ENCODE measurements at places on chromosomes 5 and 9.
A peak's percentile ranks its signal among the peaks of the same experiment; 100 is the strongest.

- peak; percentile 81 for DNase-seq
Measured at GRCh38 chr9:131178382-131178781, 53.0 kb downstream of the NUP214 start.

GRCh38 chr9:126860757-126861466 is 473 bp downstream of the ZBTB34 start:
- DNase-seq, result no peak

DNA sequence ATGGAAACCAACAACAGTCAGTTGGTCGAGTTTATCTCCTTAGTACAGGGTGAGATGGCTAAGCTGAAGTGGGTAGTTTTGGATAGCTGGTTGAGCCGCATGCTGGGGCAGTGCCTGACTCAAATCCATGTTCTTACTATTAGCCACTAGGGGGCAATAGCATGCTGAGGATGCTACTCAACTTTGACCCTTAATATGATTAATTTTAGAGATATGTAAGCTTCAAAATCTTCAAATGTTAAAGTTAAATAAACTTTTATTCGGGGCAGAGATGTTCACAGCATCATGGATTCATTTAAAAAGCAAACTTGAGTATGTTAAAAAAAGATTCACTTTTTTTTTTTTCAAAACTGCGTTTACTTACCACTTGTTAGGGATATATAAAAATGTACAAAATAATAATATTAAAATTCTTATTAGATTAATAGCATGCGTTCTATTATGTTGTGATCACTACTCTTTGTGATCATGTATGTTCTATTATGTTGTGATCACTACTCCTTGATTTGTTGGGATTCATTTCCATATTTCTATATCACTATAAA is 57.0 kb downstream of the C9orf153 start:
- DNase-seq, result peak; percentile 10

DNA sequence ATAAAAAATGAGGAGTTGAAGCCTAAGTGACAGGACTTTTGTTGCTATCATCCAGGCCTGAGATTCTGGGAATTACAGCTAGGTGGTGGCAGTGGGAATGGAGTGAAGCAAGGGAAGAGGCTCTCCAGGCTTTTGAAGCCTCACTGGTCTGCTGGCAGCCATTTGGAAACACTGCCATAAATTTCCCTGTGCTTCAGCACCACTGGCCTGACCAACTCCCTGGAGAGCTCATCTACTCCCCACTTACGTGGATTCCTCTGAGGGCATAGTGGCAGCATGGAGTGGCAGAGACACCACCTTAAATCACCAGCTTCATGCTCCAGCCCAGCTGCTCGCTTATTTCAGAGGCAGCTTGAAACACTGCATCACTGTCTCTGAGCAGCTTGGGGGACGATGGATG is 518.2 kb downstream of the TLR4 start:
- no peak for DNase-seq

- no peak for DNase-seq
Measured at GRCh38 chr5:151562019-151562707, 29.0 kb downstream of the FAT2 start.

- DNase-seq, result no peak
Measured at GRCh38 chr5:59099270-59099994, 516.6 kb downstream of the RAB3C start.

GRCh38 chr5:60811105-60811504 is 33.0 kb downstream of the ELOVL7 start:
- DNase-seq, result no peak

DNA sequence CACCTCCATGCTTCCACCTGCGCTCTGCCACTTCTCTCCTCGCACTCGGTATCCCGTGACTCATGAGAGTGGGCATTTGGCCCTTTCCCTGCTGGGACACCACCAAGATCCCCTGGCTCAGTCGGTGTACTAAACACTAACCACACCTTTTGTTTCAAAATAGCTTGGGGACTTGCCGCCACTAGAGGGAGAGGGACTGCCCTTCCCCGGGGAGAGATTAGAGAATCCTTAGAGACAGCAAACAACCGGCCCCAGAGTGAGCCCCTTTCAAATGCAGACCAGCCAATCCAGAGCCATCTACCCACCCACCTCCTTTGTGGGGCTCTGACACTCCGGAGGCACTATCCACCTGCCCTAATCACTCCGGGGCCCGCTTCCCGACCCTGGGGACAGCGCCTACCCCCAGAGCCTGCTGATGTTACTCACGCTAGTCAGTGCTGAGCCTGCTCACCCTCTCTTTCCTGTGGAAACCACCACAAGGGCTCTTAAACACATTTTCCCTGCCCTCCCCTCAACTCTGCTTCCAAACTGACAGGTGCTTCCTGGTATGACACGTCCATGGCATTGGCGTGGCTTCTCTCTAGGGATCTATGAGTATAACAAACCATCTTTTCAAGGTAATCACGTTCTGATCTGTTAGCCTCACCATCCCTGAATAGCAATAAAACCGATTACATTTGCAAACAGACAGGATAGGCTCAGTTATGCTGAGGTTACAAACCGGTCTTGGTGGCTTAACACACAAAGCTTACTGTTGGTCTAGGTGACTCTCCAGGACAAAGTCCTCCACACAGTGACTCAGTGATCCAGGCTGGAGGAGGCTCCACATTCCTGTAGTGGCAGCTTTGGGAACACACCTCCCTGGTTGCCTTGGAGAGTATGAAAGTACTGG is 180.1 kb upstream of the MVB12B start:
- no peak for DNase-seq

DNA sequence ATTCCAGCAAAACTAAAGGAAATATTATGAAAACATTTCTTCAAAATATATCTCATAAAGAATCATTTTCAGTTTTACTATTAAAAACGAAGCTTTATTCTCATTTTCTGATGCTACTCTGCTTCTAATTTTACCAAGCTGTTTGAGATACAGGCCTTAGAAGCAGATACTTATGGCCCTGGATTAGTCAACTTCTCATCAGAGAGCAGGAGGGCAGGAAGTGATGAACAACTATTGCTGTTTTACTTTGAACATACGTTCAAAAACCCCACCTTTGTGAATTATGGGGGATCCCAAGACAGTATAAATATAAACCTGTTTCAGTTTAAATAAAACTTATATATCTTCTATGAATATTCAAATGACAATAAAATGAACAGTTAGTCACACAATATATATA is 16.0 kb downstream of the MPDZ start:
- no peak for DNase-seq

DNA sequence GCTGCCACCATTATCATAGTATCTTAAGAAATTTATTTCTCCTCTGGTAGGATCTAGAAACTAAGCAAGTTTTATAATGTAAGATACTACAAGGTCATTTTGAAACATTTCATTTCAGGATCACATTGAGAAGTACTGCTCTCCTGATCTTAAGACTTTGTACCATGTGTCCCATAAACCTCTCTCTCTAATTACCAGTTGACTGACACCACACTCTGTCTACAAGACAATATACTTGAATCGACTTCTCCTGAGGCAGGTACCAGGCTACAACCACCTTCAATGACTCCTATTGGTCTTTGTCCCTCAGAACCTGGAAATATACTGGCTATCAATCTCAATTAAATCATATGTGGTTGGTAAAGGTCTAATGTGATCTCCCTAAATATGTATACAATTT is 597.0 kb downstream of the PTPRD start:
- no peak for DNase-seq

DNA sequence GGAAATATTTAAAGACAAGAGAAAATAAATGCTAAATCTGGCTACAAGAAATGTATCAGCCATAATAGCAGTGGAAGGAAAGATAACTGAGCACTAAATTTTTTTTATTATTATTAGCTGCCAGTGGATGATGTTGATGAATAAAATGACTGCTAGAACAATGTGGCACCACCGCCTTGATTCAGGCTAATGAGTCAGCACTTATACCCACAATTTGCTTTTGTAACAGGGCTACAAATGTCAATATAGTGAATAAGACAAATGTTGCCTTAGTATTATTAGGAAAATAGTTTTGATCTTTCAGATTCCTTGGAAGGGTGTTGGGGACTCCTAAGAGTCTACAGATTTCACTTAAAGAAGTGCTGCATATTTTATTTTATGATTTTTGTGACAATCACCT is 555.2 kb upstream of the GRAMD2B start:
- DNase-seq, result no peak

DNA sequence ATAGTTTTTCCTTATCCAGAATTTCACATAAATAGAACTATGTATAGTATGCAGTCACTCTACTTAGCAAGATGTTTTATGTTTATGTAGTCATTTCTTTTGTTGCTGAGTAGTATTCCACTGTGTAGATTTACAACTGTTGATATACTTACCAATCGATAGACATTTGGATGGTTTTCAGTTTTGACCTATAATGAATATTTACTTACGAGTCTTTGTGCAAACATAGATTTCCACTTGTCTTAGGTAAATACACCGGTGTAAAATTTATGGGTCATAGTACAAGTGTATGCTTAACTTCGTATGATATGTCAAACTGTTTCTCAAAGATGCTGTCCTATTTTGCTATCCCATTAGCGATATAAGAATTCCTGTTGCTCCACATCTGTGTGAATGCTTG is 19.7 kb upstream of the OR2K2 start:
- DNase-seq, result no peak

DNA sequence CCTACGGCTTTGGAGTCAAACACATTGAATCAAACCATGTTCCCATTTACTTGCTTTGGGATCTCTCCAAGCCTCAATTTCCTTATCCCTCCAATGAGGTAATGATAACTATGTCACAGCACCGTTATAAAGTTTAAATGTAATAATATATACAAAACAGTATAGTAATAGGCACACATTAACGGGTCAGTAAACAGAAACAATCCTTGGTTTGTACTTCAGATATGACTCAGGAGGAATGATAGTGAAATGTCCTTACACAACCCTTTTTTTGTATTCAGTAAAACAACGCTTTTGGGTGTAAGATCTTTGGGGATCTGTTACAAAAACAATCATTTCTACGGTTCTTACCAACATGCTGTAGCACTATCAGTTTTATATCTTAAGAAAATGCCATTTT is 178.5 kb upstream of the GNA14 start:
- no peak for DNase-seq

GRCh38 chr9:79213417-79214125 is 358.2 kb upstream of the TLE4 start:
- no peak for DNase-seq

- no peak for DNase-seq
Measured at GRCh38 chr5:160492565-160492964, 70.9 kb downstream of the PTTG1 start.

DNA sequence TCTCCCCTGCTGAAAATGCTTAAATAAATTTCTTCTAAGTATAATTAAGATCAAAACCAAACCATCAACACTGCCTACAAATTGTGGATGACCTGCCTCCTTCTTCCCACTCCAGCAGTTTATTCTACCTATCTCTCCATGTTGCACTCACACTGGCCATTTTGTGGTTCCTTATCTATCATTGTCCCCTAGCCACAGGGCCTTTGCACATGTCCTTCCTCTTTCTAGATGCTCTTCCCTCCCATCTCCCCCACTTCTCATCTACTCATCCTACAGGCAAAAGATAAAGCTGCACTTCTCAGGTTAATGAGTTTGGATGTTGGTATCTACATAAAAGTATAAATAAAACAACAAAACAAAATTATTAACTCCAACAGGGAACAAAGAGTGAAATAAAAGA is 70.6 kb upstream of the CCNG1 start:
- peak; percentile 31 for DNase-seq

- no peak for DNase-seq
Measured at GRCh38 chr5:173394701-173395100, 66.5 kb upstream of the STC2 start.

DNA sequence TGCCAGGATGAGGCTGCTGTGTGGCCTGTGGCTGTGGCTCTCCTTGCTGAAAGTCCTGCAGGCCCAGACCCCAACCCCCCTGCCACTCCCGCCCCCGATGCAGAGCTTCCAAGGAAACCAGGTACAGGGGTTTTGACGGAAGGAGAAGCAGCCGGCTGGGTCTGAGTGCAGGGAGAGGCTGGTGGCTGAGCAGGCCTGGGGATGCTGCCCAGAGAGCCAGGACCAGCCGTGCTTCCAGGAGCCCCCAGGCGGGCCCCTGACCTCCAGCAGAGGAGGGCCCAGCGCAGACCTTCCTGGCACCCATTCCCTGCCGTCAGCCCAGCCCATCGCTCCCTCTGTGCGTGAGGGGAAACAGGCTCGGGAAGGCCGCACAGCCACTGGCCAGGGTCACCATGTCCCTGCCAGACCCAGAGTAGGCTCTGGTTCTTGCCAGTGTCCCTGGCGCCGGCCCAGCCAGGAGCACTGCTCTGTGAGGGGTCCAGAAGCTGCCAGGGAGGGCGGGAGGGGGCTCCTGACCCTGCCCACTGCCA is 313 bp downstream of the LCN12 start:
- no peak for DNase-seq

GRCh38 chr5:118326481-118327045 is 661.8 kb downstream of the DTWD2 start:
- no peak for DNase-seq

All from HL-60 (cell line).